ENCODE measurements at places on chromosomes 2 and 18.

DNA sequence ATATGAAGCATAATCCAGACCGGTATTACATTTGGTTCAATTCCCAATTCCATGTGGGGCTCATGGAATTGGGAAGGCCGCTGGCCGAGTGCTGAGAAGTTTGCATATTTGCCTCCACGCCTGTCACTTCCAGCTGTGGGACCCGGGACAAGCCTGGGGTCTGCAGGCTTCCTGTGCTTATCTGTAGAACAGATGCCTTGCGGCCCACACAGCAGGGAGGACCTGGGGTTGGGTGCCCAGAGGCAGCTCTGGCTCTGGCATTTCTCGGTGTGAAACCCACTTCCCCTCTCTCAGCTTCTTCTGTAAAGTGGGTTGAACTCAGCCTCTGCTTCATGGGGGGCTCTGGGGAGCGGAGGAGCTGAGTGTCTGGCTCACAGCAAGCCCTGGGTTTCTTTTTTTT, 97.9 kb downstream of the SH3BP4 start:
- no peak for DNase-seq

DNA sequence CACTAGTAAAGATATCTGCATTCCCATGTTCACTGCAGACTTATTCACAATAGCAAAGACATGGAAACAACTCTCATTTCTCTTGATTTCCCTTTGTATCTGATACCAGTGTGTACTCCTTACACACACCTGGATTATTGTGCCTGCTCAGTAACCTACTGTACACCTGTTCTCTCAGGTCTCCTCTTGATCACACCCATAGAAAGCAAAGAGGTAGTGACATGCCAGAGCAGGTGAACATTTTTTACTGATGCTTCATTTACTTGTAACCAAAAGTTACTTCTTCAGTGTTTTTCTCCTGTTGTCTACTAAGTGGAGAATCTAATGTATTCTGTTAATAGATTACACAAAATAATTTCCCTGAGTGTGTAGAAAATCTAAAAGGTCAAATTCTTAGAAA, 46.8 kb downstream of the CDH19 start:
- DNase-seq: no peak

GRCh38 chr2:124035001-124035400, 9.9 kb downstream of the CNTNAP5 start:
- no peak for DNase-seq

GRCh38 chr18:35458271-35458670, 39.5 kb downstream of the INO80C start:
- DNase-seq: peak; percentile 76

GRCh38 chr2:75071766-75072165, 113.3 kb downstream of the POLE4 start:
- no peak for DNase-seq

DNA sequence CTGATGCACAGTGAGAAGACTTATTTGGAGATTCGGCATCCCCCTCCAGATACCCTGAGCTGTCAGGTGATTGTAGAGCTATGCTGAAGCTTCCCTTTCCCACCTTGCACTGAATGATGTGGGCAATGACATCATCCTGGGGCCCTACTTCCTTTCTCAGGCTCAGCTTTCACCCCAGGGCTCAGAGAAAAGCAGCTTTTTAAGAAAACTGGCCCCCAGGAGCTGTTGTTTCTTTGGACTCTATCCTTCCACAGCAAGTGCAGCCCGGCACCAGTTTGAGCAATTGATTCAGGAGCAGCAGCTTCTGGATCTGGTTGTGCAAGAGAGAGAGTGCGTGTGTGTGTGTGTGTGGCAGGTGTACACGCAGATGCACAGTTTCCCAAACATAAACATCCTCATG, 251.3 kb downstream of the ANAPC1 start:
- DNase-seq: no peak

GRCh38 chr2:88209521-88210131, 39.5 kb downstream of the THNSL2 start:
- no peak for DNase-seq

DNA sequence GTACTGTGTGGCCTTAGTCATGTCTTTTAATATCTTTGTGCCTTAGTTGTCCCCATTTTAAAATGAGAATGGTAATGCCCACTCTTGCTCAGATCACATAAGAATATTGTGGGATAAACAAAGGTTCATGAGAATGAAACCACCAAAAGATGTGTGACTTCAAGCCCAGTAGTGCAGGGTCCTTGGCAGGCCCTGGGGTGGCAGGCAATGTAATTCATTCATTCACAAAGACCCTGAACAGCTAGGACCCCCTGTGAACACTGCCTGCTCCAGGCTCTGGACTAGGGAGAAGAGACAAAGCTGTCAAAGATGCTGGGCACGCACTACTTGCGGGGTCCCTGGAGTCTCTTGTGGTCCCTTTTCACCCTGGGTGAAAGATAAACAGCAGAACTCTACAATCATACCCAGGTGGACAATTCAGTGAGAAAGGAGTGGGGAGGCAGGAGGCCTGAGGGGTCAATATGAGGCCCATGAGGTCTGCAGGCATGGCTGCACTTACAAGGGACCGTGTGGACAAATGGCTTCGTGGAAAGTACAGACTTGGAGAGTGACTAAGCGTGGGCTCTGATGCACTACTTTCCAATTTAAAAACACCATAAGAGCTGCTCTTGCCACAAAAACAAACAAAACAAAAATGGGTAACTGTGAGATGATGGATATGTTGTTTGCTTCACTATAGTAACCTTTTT, 136.1 kb downstream of the SMAD7 start:
- DNase-seq: no peak

GRCh38 chr18:23650968-23651927, 11.5 kb downstream of the ANKRD29 start:
- DNase-seq: peak; percentile 38

DNA sequence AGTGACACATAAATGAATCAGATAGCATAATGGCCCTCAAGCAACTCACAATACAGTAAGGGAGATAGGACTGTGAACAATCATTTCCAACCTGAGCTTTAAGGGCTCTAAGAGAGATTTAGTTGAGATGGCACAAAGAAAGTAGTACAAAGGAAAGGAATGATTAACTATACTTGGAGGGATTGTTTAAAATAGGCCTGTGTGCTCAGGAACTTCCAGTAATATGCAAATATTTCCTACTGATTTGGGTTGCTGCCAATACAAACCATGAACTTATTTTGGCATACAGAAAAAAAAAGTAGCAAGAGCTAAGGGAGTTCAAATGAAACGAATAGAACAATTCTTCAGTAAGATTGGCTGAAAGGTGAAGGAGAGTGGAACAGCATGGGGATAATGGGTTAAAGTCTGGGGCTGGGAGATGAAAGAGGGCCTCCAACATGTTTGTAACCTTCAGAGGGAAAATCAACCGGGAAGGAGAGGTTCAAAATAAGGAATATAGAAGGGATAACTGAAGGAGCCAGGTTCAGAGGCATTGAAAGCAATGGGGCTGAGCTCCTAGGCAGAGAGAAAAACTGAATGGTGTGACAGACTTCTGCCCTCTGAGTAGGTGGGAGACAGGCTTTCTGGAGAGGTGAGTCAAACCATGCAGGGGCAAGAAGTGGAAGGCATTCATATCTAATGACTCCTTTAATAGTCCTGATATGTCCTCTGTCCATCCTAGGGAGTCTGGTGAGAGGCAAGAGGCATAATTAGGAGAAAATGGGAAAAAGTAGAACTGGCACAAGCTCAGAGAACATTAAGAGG, 83.5 kb downstream of the DNAH7 start:
- peak; percentile 7 for DNase-seq

DNA sequence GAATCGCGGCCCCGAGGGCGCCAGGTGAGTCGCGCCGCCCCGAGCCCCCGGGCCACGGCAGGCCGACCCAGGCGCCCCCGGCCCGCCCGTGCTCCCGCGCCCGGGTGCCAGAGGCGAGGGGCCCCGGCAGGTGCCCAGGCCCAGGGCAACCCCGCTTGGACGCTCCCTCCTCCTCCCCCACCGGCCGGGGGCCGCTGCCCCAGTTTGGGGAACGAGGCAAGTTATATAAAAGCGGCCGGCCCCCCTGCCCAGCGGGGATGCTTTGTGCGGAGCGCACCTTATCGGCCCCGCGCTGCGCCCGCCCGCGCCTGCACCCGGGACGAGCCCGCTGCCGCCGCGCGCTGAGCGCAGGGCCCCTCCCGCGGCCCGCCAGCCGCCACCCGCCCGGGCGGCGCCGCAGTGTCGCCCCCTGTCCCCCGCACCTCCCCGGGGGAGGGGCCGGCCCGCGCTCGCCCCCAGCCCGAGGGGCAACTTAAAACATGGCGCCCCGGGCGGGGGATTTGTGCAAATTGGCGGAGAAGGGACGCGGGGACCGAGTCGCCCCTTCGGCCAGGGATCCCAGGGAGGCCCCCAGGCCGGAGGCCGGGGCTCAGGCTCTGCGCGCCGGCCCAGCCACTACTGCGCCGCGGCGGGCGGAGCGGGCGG, 639 bp downstream of the EPB41L3 start:
- peak; percentile 30 for DNase-seq

- DNase-seq: no peak
Observed at GRCh38 chr2:19021100-19021476, 337.3 kb downstream of the OSR1 start.

- no peak for DNase-seq
Observed at GRCh38 chr2:143705108-143705707, 576.0 kb downstream of the ARHGAP15 start.

DNA sequence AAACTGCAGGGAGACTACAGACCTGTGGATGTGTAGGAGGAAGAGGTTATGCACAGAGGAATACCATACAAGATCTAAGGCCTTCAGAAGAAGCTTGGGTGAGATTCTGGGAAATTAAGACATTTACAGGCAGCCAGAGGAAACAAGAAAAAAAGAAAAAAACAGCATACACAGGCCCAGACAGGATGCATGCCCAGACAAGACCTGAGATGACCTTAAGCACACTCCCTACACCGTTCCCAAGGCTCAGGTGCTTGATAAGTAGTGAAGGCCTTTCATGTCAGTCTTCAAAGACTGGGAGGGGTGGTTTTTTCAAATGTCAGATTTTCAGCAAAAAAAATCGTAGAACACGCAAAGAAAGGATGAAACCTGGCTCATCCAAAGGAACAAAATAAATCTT, 83.0 kb downstream of the CCDC138 start:
- no peak for DNase-seq

GRCh38 chr2:61425605-61426155, 45.2 kb downstream of the USP34 start:
- no peak for DNase-seq

DNA sequence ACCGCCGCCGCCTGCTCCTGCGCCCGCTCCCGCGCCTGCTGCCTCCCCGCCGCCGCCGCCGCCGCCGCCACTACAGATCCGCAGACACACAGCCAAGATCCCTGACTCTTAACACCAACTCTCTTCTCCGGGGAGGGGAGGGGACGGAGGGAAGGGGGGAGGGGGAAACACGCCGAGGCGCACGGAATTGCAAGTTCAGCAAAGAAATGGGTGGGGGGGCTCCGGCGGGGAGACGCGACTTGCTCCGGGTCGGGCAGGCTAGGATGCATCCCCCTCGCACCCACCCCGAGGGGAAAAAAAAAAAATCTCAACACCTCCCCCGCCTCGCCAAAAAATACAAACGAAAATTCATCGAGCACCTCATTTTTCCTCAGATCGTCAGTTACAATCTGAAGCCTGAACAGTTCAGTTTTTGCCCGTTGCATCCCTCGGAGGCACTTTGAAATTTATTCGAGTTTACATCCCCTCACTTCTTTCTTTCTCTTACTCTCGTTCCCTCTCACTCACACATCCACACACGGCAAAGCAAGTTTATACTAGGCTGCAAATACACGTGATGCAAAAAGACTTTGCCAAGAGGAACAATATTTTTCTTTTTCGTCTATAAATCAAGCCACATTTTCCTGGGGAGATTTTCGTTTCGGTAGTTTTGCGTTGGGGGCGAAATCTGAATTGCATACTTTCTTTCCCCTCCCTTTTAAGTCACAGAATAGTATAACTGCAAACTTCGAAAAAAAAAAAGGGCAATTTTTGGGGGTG, at the start of gene TCF4:
Gene TCF4, minus strand, starts transcription at position 82 of the 759 bp plus-strand sequence. CDS start 1,076 bp downstream, outside the sequence.
- DNase-seq: peak; percentile 66

DNA sequence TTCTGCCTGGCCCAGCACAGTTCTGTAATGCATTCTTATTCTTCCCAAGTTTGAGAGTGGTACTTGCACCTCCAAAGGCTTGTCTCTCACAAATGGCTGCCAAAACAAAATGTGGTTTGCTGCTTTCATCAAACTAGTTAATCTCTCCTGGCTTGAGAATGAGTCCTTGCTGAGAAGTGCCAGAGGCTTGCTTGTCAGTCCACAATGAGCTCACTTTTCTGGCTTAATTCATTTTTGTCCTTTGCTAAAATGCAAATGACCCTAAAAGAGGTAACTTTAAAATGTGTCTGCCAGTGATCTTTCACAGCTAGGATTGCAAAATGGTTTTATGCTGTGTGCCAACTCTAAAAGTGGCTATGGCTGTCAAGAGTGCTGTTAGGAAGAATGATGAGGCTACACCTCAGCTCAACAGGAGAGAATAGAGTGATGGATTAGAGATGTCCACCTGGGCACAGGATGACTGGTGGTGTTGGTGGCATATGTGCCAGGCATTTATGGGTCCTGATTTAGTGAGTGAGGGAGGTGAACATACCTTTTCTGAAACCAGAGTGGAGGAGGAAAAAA, 291.2 kb upstream of the HNMT start:
- no peak for DNase-seq

- DNase-seq: no peak
Observed at GRCh38 chr2:150479075-150479915, 8.2 kb downstream of the RND3 start.

- DNase-seq: no peak
Observed at GRCh38 chr2:160551259-160551658, 57.7 kb upstream of the RBMS1 start.

DNA sequence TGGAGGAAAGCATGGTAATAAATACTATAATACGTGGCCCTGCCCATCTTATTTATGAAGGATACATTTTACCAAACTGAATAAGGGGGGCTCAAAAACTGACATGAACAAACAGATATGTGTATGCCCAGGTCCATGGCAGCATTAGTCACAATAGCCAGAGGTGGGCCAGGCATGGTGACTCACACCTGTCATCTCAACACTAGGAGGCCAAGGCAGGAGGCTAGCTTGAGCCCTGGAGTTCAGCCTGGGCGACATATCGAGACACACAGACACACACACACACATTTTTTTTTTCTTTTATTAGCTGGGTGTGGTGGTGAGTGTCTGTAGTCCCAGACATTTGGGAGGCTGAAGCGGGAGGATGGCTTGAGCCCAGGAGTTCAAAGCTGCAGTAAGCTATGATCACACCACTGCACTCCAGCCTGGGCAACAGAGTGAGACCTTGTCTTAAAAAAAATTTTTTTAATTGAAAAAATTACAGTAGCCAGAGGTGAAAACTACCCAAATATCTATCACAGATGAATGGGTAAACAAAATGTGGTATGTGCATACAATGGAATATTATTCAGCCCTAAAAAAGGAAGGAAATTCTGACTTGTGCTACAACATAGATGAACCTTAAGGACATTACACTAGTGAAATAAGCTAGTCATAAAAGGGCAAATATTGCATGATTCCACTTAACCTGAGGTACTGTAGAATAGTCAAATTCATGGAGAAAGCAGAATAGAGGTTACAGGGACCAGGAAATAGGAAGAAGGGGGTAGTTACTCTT, 8.0 kb downstream of the ATP8B1 start:
- DNase-seq: no peak

DNA sequence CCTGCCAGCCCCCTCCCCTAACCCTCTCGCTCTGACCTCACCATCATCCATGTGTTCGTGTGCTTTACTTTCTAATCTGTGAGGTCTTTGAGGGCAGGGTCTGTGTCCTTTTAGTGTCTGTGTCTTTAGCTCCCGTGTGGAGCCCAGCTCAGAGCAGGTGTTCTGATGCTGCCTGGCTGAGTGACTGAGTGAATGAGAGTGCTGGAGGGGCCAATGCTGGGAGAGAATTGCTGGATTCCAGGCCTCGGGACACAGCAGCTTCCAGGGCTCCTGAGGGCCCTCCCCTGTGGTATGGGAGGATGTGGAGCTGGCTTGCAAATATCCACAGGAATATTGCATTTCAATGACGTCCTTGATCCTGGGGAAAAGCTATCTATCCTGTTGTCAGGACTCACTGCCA, 160.6 kb downstream of the ANKRD30B start:
- no peak for DNase-seq

Measured in renal pelvis (tissue), 12 donors.